Activated CD4-positive, alpha-beta T cell treated with anti-CD3 and anti-CD28 coated beads for 24 hours (primary cell): ENCODE measurements at places on chromosomes 2 and 18.

DNA sequence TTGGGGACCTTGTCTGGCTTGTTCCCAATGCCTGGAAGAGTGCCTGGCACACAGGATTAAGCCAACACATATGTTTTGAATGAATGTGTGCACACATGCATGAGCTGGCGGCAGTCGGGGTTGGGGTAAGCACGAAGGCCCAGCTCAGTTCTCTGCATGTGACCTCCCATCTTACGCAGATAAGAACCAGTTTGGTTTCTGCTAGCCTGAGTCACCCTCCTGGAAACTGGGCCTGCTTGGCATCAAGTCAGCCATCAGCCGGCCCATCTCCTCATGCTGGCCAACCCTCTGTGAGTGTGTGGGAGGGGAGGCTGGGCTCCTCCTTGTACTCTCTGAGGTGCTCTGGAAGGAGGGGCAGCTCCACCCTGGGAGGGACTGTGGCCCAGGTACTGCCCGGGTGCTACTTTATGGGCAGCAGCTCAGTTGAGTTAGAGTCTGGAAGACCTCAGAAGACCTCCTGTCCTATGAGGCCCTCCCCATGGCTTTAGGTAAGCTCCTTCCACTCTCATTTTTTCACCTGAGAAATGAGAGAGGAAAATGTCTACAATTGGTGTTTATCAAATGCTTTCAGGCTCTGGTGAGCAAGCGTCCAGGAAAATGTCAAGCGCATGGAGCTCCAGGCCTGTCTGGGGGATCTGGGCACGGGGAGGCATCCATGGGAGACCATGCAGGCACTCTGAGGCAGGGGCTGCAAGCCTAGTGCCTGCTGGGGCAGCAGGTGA, 9.7 kb upstream of the IL1RN start:
- DNase-seq: no peak

GRCh38 chr2:220880623-220881596, 691.2 kb downstream of the EPHA4 start:
- no peak for DNase-seq

DNA sequence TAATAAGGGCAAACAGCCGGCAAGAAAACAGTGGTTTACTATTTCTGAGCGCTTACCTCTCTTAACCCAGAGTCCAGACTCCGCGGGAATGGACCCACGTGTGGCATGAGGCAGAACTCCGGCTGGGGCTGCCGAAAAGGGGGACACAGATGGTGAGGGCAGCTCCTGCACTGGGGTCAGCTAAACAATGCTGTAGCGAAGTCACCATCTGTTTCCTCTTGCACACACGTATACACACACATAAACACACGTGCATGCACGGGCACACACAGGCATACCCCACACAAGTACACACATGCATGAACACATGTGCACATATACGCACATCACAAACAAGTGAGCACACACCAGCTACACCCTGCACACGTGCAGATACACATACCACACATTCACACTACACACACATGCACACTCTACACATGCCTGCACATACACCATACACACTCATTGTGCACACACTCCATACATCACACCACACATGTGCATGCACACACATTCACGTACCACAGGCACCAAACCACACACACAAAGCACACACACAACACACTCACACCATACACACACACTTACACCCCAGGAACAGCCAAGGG, 105.9 kb upstream of the ID2 start:
- no peak for DNase-seq

DNA sequence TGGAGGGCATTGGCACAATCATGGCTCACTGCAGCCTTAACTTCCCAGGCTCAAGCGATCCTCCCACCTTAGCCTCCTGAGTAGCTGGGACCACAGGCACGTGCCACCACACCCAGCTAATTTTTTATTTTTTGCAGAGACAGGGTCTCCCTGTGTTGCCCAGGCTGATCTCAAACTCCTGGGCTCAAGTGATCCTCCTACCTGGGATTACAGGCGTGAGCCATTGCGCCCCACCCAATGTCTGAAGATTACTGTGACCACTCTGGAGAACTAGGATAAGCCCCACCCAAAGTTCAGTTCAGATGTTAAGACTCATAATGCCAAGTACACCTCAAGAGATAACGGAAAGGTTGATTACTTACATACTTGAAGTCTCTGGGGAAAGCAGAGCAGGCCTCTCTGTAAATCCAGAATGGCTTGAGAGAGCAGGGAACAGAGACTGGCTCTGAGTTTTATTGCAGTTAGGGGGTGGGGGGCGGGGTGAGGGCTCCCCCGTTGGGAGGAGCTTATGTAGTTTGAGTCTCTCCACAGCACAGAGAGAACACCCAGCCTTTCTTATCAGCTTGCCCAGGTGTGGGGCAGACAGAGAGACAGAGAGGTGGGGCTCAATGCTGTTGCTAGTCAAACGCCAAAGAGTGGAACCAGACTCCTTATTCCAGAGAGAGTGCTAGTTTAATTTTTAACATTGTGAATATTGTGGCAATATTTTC, 26.5 kb upstream of the ERICH2 start:
- no peak for DNase-seq

DNA sequence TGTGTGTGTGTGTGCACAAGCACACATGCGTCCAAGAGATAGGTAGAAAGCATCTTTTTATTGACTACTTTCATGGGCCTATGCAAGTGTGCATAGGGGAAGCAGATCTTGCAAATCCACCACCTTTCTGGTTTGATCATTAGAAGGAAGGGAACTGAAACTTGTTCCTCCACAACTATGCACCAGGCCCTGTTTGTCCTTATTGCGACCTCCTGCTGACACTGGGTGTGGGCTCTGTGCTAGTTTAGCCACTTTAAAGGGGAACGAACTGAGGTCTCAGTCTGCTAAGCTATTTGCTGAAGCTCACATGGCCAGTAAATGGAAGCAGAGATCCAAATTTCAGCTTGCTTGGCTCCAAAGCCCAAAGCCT, 32.1 kb upstream of the INSIG2 start:
- DNase-seq: no peak

GRCh38 chr2:180219491-180219890, 212.4 kb upstream of the CWC22 start:
- DNase-seq: no peak

DNA sequence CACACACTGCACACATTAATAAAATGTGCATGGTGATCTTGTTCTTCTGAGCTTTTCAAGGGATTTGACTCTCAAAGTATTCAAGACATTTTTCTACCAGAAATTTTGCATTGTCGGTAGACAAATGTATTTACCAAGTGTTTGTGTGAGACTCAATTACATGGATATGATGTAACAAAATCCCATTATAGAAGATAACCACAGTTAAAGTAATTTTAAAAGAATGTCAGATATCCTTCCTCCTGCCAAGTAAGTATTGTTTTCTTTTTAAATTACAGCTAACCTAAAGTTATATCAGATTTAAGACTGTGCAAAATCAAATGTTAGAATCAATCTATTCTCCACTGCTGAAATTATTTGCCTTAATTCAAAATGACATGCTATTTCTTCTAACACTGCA, 1344.5 kb upstream of the CHAC2 start:
- no peak for DNase-seq

GRCh38 chr2:29213888-29214291, 98.7 kb downstream of the CLIP4 start:
- DNase-seq: no peak

GRCh38 chr2:140747090-140747489, 1383.7 kb downstream of the LRP1B start:
- DNase-seq: no peak

GRCh38 chr2:66344087-66344663, 90.8 kb upstream of the MEIS1 start:
- DNase-seq: no peak

GRCh38 chr18:10523544-10523943, 2.3 kb upstream of the NAPG start:
- no peak for DNase-seq

GRCh38 chr2:195507447-195508138, 149.4 kb upstream of the SLC39A10 start:
- DNase-seq: no peak

- DNase-seq: no peak
Measured at GRCh38 chr2:3265981-3266924, 111.4 kb downstream of the EIPR1 start.

DNA sequence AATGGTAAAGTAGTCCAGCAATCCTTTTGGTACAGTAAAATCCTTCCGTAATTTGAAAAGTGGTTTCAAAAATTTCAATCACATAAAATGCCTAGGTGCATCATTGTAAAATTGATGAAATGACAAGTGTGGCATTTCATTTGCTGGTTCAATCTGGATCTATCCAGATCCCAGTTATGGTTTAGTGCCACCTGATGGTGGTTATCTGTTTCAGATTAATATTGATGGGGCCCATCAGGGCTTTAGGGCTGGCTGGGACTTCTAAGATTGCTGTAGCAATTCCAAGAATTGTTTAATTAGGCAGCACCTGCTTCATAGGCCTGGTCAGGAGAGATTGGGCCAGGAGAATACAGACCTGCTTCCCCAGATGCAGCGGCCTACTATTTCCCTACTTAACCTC, 55.5 kb upstream of the PIK3C3 start:
- no peak for DNase-seq

- no peak for DNase-seq
Measured at GRCh38 chr2:147789287-147789686, 55.5 kb upstream of the ACVR2A start.

GRCh38 chr2:189150033-189150432, 29.5 kb downstream of the COL5A2 start:
- no peak for DNase-seq

DNA sequence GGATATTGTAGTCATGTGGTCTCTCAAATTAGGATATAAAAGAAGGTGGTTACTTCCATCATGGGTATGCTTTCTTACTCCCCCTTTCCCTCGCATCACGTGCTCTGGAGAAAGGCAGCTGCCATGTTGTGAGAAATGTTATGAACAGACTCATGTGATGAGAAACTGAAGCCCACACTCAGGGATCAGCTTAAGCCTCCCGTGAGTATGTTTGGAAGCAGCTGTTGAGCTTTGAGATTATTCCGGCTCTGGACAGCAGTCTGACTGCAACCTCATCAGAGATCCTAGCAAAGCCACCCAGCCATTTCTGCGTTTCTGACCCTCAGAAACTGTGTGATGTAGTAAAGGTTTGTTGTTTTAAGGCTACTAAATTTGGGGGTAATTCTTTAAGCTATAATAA, 700.1 kb downstream of the ADCYAP1 start:
- no peak for DNase-seq

DNA sequence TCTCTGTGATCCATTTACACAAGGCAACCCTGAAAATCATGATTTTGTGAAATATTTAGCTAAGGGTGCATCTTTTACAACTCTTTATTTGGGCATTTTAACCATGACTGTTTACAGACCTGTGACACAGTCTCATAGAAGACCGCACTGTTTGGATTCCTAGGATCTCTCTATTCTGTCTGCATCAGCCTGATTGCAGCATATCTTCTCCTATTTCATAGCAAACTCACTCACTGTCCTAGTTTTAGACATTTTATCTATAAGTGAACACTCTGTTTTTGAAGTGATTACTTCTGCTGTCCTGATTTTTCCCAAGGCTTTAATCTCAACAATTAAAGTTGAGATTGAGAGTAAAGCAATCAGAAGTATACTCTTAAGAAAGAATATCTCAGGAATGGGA, 56.2 kb downstream of the CAVIN2 start:
- DNase-seq: no peak

DNA sequence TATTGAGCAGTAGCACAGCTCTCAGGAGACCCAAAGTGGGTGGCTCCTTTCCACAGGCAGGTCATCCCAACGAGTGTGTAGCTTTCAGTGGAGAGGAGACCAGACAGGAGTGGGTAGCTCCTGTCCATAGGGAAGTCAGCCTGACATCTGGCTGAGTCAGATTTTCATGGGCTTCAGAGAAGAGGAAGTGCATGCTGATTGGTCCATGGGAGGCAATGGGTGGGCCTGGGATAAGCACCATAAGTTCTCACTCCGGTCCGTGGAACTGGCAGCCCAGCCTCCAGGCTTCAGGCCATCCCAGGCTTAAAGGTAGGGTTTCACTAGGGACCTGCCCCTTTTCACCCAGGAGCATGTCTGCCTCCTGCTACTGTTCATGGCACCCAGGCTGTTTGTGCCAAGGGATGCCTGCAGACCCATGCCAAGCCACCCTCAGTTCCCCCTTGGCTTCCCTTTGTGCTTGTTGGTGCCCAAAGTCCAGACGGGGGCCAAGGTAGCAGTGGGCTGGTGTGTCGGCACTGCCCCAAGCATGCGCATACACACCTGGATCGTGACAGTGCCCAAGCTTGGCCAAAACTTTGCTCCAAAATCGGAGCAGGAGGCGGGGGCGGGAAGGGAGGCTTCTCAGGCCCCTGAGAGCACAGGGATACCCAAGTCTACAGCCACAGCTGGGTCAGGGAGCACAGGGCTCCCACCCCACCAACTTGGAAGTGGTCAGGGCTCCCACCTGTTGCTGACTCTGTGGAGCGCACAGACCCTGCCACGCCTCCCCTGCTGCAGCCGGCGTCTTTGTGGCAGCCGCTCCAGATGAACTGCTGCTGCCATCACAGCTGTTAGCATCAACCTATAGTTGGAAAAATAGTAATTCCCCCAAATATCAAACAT, 26.4 kb downstream of the MARCHF7 start:
- DNase-seq: no peak

- DNase-seq: no peak
Measured at GRCh38 chr2:46471697-46472096, 7.7 kb upstream of the TMEM247 start.

- no peak for DNase-seq
Measured at GRCh38 chr2:214674278-214674677, 135.2 kb downstream of the BARD1 start.

DNA sequence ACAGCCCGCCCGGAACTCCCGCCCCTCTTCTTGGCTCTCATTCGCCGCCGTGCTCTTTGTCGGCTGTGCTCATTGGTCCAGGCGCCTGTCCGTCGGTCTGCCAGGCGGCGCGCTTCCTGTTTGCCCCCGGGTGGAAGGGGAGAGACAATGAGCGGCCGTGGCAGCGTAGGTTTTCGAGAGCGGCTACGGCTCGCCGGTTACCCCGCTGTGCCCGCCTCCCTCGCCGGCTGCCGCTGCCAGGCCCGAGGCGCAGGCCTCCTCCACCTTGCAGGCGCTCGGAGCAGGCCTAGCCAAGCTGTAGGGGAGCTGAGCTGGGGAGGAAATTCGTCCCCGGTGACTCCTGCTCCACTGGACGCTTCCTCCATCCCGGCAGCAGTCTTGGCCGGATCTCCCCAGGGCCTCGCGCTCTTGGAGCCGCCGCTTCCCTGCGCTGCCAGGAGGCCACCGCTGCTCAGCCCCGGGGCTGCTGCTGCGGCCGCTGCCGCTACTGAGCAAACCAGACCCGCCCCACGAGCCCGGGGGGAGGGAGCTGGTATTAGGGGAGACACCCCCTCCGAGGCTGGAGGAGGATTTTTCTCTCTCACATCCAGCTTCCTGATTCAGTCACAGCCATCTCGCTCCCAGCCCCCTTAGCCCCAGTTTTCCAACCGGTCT, at the start of gene SP3:
Gene SP3 (minus strand): TSS at position 2 of the 654 bp plus-strand sequence. CDS start 202 bp downstream, outside the sequence.
- peak; percentile 91 for DNase-seq

DNA sequence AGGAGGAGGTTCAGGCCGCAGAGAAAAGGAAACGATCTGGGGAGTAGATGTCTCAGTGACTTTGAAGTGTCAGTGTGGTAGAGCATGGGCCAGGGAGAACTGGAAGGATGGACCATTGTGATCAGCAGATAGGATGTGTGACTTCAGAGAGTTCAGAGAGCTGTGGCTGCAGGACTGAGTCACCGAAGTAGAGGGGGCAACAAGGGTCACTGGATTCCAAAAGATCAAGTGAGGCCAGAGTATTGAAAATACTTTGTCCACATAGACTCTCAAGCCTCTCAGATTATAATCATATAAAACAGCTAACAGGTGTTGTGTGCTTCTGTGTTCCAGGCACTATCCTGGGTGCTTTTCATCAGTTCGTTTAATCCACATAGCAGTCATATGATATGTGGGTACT, 99.4 kb downstream of the CRIM1 start:
- DNase-seq: no peak
